ENCODE measurements at places on chromosomes 2 and 18.

DNA sequence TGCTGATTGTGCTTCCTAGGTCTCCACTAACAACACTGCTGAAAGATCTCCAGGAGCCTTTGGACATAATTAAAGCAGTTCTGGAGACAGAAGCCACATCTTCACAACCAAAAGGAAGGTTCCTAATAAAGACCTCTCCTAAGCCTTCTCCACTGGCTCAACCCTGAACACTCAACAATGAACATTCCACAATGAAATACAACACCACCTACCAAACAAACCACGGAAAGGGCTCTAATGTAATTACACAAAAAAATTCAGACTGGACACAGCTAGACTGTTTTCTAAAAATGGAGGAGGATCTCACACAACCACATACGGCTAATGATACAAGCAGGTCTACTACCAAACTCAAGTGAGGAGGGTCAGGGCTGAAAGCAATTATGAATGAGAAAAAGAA lies 43.6 kb downstream of the NOL10 start:
- DNase-seq = peak; percentile 12

- DNase-seq = no peak
These were observed 55.7 kb downstream of the PAPOLG start for GRCh38 chr2:60811491-60812375.

- peak; percentile 49 for DNase-seq
These were observed 10.0 kb downstream of the INPP4A start for GRCh38 chr2:98454500-98455235.

GRCh38 chr2:126859631-126860030 lies 39.1 kb upstream of the TEX51 start:
- DNase-seq = no peak

GRCh38 chr2:9178110-9178903 lies 28.3 kb upstream of the ASAP2 start:
- no peak for DNase-seq

GRCh38 chr2:70360661-70361270 lies 58.9 kb upstream of the FAM136A start:
- DNase-seq = no peak

DNA sequence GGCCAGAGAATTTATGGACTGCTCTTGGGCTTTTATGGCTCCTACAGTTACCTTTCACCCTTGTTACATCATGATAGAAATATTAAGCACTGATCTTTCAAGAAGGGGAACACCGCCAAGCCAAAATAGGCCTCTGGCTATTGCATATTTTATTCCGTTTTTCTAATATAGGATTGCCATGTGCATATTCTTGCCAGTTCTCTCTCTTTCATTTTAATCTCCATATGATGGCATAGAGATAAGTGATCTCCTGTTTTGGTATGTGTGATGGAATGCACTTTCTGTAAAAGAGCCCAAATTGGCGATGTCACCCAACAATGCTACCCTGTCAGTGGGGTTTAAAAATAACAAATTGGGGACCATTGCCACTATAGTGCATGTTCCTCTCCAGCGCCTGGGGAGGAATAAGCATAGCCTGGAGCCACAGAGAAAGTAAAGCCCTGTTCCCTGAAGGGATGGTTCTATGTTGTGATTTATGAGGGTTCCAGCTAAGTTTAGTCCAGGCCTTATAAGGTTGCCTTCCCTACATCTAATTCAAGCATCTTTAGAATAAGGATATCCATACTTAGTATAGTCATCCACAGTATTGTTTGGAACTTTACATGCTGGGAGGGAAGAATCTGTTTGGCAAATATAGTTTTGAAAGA lies 26.9 kb downstream of the CMPK2 start:
- no peak for DNase-seq

- DNase-seq = peak; percentile 7
These were observed 227.6 kb downstream of the SATB2 start for GRCh38 chr2:199230091-199230490.

GRCh38 chr2:9538000-9538507 lies 17.6 kb downstream of the ADAM17 start:
- DNase-seq = peak; percentile 60

GRCh38 chr2:147623328-147623727 lies 221.5 kb upstream of the ACVR2A start:
- DNase-seq = no peak

DNA sequence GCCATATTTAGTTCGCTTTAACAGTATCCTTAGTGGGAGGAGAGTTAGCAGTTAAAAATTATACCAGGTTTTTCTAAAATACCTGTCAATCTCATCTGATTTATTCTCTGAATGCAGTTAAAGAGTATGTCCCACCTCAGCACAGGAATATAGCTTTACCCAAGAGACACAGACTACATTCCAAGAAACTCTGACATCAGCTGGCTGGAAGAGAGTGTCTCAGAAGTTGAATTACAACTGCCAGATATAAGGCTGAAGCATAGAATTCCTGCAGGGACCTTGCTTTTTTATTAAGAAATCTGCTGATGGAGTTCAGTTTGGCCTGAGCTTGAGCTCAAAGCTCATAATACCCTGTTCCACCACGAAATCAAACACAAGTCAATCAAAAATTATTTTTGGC lies 25.4 kb upstream of the CNTNAP5 start:
- no peak for DNase-seq

DNA sequence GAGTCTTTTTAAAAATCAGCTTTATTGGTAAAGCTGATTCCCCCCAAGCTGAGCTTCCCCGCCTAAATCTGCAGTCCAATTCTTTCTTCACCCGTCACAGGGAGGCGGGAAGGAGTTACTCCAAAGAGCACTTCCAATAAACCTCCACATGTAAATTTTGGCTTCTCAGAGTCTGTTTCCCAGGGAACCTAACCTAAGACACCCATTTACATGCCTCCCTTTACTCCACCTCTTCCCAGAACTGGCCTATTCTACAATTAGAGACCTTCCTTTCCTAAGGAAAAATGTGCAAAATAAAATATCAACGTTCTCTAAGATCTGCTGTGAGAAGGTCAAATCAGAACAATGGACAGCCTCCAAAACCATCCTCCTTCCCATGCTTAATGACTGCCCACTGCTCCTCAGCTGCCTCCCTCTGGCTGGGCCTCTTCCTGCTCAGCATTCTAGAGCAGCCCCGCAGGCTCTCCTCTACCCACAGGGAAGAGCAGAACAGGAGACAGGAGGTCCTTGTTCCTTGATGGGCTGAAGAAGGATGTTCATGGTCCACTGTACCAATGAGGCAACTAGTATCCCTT lies 63.6 kb downstream of the ONECUT2 start:
- no peak for DNase-seq

DNA sequence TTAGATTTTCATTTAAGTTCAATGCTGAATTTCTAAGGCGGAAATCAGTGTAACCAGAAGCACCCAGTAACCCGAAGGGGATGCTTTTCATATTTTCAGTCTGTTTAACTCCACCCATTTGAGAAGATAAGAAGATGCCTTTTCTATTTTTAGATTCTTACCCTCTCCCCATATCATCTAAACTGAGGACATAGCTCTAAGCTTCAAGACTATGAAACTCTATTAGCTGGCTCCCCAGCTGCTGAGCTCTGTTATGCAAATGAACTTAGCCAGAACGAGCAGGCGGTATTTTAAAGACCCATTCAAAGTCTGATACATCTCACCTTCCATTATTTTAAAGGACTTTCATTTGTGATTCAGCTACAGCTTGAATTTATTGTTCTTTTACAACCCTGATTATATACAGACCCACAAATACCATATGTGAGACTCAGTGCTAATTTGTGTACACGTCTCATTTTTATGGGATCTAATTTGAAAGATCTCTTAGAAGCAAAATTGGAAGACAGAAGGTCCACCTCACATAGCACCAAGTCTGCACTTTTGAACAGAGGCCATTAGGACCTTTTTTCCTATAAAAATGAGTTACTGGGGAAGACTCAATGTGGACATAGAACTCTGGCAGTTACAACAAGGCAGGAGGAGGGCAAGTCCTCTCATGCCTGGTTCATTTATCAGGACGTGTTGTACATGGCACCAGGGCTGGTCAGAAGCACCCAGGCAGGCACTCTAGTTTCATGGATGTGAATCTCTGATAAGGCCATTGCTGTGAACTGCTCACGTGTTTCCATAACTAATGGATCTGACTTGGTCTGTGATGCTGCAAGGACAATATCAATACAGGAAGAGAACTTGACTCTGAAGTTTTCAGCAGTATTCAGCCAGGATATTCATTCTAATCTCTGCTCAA lies 16.3 kb downstream of the CDC42EP3 start:
- DNase-seq = no peak

- no peak for DNase-seq
These were observed 488.7 kb downstream of the DCDC2C start for GRCh38 chr2:4192119-4192518.

DNA sequence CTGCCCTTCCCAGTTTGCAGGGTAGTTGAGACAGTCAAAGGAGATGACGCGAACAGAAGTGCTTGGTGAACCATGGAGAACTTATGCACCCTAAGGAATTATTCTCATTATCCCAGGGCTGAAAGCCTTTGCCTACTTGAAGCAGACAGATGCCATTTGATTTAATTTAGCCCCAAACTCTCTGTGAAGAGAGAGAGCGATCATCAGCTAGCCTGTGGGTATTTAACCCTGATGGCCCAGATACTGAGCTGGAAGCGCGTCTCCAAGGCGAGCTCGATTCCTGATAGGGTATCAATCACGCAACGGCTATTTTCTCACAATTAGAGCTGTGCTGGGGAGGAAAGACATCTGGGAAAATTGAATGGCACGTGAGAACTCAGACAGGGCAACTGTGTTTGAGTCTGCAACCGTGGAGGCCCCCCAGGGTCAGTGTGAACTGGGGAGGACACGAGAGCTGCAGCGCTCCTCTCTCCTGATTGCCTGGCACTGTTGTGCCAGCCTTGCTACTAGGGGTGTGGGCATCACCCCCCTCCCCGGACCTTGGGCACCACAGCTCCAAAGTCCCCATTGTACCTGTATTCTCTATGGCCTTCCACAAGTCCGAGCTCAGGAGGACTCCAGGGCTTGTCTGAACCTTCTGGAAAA lies 73.2 kb downstream of the CAPN13 start:
- no peak for DNase-seq

- DNase-seq = no peak
These were observed 50.5 kb downstream of the ZNF516 start for GRCh38 chr18:76444446-76445105.

DNA sequence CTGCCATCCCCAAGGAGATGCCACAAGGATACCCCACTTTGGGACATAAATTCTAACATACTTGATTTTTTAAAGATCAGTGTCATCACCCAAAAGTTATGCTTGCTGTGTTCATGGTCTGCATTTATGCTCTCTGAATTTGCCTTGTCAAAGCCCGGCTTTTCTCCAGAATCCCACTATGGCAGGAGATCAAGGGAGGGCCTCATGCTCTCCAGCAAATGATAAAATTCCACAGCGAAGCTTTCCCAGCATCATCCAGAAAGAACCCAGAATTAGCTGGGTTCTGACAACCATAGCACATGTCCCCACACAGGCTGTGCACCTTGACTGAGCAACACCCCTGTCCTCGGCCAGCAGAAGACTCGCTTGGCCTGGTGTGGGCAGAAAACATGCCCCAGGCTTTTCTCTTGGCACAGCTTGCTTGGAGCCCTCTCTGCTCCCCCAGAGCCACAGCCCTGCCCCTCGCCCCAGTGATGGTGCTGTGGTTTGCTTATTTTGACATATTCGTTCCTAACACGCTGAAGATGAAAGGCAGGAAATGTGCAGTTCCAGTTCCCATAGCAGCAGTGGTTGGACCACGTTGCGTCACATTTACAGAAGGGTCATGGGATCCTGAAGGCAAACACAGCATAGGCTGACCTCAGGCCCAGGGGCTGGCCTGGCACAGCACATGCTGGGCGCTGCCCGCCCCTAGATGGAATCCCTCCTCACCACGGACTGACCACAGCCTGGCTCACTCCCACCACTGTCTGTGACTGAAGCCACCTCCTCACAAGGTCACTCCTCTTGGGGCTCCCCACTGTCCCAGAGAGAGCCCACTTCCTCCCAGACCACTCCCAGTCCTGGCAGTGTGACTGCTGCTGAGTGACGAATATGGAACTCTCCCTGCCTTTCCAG lies 14.1 kb upstream of the CHRNA1 start:
- DNase-seq = peak; percentile 99

- DNase-seq = no peak
These were observed 197.5 kb downstream of the PIEZO2 start for GRCh38 chr18:10951631-10952544.

DNA sequence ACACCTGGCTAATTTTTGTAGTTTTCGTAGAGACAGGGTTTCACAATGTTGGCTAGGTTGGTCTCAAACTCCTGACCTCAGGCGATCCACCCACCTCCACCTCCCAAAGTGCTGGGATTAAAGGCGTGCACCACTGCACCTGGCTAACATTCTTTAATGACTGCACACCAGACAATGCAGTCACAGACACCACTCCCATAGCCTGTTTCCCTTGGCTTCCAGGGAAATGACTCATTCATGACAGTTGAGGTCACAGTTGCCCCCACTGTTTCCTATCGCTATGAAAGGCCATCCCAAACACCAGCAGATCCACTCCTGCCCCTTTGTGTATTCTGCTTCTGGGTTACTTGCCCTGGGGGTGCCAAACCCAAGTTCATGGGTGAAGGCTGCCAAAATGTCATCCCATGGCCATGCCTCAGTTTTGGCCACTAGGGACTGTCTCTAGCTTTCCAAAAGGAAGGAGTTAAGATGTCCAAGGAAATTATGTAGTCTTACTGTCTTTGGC lies 8.7 kb downstream of the CHMP1B start:
- DNase-seq = peak; percentile 90

GRCh38 chr2:119208791-119209203 lies 14.8 kb upstream of the STEAP3 start:
- no peak for DNase-seq

DNA sequence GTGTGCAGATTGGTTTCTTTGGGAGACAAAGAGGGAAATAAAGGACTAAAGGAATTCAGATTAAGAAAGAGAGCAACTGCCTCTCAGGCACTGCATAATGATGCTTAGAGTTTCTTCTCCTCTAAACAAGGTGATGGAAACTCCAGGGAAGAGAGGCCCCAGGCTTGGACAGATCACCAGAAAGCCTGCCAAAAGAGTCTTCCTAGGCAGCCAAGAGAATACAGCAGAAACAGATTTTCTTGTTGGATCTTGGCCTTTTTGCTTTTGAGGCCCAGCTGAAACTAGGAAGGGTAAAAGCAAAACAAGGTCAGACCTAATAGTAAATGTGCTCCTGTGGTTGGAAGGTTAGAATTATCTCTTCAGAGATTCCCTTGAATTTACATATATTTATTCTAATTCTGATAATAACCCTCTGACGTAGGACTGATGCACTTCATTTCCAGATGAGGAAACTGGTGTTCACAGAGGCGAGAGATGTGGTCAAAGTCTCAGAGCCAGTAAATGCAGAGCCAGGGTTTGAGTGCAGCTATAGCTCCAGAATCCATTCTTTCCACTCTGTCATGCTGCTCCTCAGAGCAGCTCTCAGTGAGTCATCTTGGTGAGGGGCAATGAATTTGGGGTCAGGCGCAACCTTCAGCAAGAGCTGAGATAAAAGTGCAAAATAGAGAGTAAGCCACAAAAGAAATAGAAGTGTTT lies 142.3 kb upstream of the FBXO11 start:
- no peak for DNase-seq

Data from IMR-90 (cell line).